ENCODE measurements at places on chromosomes 12 and 14.

DNA sequence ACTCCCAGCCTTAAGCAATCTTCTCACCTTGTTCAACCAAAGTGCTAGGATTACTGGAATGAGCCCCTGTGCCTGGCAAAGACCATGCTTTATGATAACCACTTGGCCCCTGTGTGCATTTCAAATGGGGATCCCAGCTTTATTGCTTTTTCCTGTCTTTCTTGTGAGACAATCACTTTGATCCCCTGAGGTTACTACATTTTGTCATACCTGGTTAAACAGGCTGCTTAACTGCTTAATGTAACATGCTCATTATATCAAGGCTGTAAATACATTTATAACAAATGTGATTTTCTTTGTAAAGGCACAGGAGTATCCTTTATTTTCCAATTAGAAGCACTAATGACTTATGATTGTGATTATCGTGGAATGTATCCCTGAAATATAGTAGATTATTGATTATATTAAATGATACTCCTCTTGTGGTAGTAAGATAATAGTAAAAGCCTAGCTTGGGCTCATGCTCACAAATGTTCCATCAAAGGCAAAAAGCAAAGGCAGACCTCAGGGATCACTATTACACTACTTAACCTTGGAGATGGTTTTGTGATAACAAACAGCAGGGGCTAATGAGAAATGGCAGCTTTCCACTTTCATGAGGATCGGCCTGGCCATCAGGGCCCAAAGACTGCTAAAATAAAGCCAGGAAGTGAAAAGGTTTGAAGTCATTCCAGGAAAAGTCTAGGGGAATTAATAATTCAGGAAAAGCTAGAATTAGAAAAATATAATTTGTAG is 290.8 kb upstream of the MDGA2 start:
- no peaks in the 10 kb centered on the region for H3K36me3 ChIP-seq
- DNase-seq: no peak
- H3K4me3 ChIP-seq: no peak overlapping the region
- H3K27me3 ChIP-seq: no peaks in the 10 kb centered on the region
- no peak overlapping the region for H3K27ac ChIP-seq

GRCh38 chr12:93363841-93364297 is 13.9 kb upstream of the NUDT4 start:
- H3K4me1 ChIP-seq: peaks cover 15% of the 10 kb centered on the region
- DNase-seq: no peak
- no peak overlapping the region for H3K4me3 ChIP-seq
- no peaks in the 10 kb centered on the region for H3K36me3 ChIP-seq
- H3K27me3 ChIP-seq: no peaks in the 10 kb centered on the region

- H3K4me3 ChIP-seq: no peak overlapping the region
- H3K36me3 ChIP-seq: no peaks in the 10 kb centered on the region
- no peaks in the 10 kb centered on the region for H3K27me3 ChIP-seq
Measured at GRCh38 chr12:130457215-130457614, 119.5 kb downstream of the PIWIL1 start.

DNA sequence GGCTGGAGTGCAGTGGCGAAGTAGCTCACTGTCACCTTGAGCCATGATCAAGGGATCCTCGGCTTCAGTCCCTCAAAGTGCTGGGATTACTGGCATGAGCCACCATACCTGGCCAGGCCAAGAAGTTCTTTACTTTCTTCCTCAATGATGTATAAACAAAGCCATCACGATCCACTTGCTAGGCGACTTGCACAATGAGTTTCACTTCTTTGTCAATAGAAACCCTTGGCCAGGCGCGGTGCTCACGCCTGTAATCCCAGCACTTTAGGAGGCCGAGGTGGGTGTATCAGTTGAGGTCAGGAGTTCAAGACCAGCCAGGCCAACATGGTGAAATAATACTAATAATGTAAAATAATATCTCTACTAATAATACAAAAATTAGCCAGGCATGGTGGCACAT is 14.4 kb upstream of the SPSB2 start:
- H3K36me3 ChIP-seq: peaks cover 8% of the 10 kb centered on the region
- no peak overlapping the region for H3K27ac ChIP-seq

DNA sequence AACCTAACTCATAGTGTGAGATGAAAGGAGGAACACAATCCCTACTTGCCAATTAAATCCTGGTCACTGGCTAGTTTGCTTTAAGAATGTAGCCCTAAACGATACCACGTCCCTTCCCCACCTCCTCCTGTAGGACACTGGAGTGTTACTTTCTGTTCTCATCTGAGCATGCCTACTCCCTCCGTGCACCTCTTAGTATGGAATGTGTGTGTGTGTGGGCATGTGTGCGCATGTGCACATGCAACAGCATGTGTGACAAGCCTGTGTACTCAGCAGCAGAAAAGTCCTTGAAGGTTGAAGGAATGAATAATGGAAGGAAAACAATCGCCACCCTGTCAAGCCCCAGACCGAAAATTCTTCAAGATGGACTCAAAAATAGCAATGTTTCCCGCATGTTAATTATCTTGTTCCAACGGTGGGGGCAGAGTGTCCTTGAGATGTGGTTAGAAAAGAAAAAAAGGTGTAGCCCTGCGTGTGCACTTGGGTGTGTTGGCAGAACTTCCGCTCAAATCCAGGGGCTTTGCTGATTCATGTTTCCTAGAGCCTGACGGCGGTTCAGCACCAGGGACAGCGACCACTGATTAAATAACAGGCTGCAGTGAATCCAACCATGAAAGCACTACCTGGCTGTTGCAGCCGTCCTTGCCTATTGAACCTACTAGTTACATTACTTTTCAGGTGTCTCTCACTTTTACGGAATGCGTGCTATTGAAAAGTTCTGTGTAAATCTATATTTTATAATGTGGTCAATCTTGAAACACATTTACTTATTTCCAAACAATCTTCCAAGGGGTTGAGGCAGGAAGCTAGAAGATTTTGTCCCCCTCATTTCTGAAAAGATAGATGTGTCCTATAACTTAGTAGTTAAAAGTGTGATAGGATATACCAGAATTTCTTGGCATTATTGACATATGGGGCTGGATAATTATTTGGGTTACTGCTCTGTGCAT is 79.8 kb downstream of the SRRM4 start:
- H3K27ac ChIP-seq: no peak overlapping the region
- no peaks in the 10 kb centered on the region for H3K27me3 ChIP-seq
- H3K4me3 ChIP-seq: no peak overlapping the region
- H3K36me3 ChIP-seq: no peaks in the 10 kb centered on the region

GRCh38 chr12:122126342-122126635 is 47.7 kb downstream of the IL31 start:
- H3K27ac ChIP-seq: no peak overlapping the region
- DNase-seq: no peak
- no peak overlapping the region for H3K4me3 ChIP-seq

All from activated T-cell treated with anti-CD3 and anti-CD28 coated beads, Interleukin-2, amount 50 U/mL, for 72 hours (primary cell).